ENCODE measurements at places on chromosomes 11 and 22.

- no peak for DNase-seq
Measured at GRCh38 chr11:26721948-26722475, at the start of gene SLC5A12. Gene SLC5A12, minus strand, starts transcription at chr11:26722060. Its CDS starts 346 bp downstream, at chr11:26721714.

GRCh38 chr11:72582206-72583176 is 91.7 kb downstream of the PDE2A start:
- DNase-seq: no peak

DNA sequence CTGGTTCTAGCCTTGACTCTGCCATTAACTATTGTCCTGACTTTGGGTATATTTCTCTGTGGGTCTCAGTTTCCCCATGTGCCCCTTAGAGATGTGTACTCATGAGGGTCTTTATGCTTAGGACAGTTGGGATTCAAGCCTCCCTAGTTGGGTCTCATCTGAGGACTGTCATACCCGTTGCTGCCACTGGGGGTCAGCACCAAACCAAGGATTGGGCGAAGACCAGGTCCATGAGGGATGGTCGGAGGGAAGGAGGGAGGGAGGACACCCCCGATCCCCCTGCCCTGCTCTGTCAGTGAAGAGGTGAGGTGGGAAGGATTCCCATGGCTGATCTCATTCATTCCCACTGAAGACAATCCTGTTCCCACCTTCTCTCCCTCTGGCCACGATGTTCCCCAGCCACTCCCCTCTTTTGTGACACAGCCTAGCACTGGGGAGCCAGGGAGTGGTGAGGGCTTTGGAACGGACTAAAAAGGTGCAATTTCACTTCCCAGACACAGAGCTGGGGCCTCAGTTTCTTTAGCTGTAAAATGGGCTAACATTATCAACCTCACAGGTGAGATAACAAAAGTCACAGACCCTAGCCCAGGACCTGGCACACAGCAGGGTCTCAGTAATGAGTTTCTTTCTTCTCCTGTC is 12.4 kb upstream of the KLHL35 start:
- DNase-seq: peak; percentile 92

- no peak for DNase-seq
Measured at GRCh38 chr11:41980741-41981140, 521.3 kb upstream of the LRRC4C start.

GRCh38 chr11:106286881-106287504 is 209.5 kb downstream of the AASDHPPT start:
- DNase-seq: no peak

DNA sequence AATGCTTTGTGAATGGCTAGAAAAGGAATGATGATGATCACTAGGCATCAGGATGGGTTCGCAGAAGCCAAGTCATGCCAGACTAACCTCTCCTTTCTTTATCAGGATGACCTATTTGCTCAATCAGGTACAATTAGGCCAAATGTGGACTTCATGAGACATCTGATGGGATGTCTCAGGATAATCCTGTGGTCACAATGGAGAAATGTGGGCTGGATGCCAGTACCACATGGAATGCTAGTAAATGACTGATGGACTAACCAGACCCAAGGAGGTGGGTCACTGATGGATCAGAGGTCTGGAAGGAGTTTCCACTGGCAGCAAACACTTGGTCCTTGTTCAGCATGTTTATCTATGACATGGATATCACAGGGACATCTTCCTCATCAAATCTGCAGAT is 94.8 kb upstream of the PHOX2A start:
- DNase-seq: no peak

- no peak for DNase-seq
Measured at GRCh38 chr11:92045301-92045700, 179.3 kb upstream of the FAT3 start.

GRCh38 chr11:40602866-40603552 is 856.4 kb downstream of the LRRC4C start:
- DNase-seq: no peak

DNA sequence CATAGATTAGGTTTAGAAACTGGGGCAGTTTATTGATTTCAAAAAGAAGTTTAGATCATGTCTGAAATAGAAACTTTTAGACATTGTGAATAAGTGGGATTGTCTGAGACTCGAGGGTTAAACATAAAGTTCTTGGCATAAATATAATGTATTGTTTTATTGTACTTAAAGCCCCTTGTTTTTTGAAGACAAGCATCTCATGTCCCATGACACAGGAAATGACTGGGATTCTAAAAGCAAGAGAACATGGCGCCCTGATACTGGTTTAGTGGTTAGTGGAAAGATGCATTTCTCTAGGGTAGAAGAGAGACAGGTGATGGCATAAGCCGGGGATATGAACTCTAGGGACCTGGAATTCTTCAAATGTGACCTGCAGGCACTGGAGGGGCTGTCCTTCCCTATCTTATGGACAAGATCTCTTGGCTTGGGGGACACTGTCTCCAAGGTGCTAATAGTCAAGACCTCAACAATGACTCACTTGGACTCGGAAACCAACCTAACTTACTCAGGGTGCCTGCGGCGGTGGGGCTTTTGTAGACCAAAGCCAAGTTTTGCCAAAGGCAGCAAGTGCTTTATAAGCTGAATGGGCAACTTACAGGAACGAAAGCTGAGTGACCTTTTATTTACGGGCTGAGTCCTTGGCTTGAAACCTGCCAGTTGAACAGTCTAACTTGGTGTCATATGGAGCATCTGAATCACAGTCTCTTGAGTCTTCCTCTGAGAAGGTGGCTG is 48.2 kb downstream of the UBASH3B start:
- peak; percentile 68 for DNase-seq

DNA sequence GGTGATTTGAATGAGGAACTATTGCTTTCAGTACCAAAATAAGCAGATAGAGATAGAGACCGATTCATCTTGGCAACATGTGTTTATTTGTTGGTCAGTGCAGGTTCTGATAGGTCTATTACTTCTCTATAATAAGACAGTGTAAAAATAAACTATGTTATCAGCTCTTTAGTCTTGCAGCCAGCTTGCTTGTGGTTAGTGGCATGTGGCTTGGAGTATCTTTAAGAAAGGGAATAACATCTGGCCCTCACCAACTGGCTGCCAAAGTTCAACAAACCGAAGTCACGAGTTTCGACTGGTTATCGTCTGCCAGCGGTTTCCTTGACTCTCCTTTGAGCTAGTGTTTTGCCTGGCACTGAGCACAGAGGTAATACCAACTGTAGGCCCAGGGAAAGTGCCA is 71.8 kb downstream of the CTTN start:
- DNase-seq: no peak

GRCh38 chr11:44029977-44030911 is 17.5 kb upstream of the ACCSL start:
- no peak for DNase-seq

- DNase-seq: no peak
Measured at GRCh38 chr22:19782533-19782932, 22.0 kb downstream of the TBX1 start.

DNA sequence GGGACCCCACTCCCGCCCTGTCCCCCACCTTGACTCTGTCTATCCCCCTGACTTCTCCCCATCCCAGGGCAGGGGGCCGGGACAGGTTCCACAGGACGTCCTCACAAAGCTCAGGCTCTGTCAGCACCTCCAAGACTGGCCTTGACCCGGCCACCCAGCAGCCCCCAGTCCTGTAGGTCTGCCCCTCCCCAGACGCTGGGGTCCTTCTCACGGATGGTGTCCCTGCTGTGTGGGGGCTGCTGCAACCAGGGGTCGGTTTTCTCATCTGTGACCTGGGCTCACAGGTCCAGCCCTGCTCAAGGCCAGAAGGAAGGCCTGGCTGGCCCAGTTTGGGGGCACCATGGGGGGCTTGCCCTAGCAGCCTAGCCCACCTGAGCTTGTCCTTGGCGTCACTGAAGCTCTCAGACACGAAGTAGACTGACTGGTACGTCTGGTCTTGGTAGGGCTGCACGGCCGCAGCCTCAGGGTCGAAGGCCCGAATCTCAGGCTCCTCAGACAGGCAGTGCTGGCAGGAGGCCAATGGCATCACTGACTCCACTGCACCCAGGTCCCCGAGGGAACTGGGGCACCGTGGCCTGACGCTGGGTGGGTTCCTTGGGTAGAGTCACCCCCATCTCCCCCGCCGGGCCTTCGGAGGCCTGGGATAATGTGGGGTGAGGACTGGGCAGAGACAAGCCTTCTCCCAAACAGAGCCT is 4.0 kb upstream of the INS start:
- DNase-seq: no peak

- no peak for DNase-seq
Measured at GRCh38 chr22:21009638-21010425, 5.1 kb upstream of the P2RX6 start.

DNA sequence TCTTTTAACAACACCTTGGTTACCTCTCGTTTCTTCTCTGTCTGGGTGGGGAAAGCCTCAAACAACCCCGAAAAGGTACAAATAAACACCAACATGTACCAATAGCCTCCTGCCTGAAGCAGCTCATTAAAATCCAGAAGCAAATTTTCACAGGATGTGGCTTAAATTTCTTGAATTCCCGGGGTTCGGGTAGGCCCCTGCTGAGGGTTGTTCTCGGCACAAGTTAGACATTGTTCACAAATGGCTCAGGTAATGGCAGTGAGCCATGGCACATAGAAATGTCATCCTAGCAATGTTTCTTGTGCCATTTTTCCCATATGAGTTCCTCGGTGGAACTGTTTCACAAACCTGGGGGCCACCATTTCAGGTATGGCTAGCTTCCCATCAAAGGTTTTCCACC is 19.7 kb upstream of the GLYATL1 start:
- no peak for DNase-seq

DNA sequence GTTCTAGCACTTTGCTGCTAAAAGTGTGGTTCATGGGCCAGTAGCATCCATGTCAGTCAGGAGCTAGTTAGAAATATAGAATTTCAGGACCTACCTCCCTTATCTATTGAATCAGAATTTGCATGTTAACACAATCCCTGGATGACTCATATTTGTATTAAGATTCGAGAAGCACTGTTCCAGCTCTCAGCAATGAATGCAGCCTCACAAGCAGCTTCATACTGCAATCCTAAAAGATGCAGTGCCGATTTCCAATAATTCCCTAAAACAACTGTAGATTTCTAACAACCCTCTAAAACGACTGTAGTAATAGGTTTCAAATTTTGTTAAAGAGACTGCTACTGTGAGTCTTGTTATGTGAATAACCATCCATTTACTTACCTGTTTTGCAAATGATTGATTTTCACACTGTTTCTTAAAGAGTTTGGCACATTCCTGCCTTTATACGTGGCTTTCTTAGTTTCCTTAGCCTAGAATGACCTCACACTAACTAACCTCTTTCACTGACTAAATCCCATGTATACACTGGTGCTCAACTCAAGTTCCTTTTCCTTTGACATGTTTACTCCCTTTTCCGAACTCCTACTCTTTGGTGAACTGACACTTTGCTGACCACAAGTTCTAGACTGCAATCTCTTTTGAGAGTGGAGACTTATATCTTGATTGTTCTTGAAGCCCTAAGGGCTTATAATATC is 511.8 kb downstream of the METTL15 start:
- no peak for DNase-seq

DNA sequence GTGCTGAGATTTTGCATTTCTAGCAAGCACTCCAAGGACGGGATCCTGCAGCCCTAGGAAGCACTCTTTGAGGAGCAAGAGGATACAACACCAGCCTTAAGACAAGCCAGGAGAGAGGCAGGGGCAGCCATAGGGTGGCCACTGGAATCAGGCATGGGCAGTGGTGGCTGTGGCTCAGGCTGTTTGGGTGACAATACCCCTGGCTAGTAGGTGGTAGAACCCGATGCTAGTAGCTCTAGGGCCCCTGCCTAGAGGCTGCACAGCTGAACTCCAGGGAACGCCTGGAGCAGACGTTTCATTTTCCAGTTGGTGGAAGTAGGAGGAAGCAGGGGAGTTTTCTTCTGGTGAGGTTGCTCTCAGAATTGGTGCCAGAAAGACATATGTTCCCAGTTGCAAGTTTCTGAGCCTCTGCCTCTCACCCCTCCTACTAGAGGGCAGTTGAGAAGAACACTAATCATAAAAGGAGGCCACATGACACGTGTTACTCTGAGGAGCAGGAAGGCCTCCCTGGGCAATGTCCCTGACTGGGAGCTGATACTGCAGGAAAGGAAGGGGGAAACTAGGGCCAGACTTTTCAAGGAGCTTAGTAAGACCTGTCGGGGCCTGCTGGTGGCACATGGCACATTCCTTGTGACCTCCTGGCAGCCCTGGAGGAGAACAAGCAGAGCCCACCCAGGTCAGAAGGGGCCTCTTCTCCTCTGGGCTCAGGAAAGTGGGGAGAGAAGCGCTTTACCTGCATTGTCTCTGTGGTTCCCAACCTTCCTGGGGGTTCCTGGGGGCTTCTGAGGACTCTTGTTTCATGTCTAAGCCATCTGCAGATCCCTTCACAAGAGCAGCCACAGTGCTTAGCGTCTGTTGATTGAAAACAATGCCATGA is 56.6 kb upstream of the DRD2 start:
- peak; percentile 38 for DNase-seq
